ENCODE measurements at places on chromosomes 5 and 9.

DNA sequence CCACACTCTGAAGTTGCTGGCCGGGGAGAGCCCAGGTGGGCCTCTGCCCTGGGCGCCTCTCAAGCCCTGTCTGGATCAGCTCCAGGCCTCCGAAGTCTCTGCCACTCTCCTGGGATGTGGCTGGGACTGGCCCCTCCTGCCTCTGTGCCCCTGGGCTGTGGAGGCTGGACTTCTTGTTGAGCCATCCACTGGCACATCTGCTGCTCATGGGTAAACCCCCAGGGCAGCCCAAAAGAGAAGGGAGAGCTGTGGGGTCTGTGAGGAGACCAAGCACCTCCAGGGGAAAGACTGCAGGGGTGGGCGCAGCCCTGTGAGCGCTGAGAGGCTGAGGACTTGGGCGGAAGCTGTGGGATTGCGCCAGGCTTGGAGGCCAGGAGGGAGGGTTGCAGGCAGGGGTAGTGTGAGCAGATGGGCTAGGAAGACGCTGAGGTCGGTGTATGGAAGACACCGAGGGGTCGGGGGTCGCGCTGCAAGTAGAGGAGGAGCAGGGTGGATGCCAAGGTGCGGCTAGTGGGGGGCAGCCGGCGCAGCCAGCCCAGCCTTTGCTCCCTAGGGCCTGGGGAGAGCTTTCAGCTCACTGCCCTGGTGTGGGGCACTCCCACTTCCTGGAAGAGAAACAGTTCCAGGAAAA, 118.1 kb downstream of the WNK2 start:
- peak; percentile 82 for DNase-seq

DNA sequence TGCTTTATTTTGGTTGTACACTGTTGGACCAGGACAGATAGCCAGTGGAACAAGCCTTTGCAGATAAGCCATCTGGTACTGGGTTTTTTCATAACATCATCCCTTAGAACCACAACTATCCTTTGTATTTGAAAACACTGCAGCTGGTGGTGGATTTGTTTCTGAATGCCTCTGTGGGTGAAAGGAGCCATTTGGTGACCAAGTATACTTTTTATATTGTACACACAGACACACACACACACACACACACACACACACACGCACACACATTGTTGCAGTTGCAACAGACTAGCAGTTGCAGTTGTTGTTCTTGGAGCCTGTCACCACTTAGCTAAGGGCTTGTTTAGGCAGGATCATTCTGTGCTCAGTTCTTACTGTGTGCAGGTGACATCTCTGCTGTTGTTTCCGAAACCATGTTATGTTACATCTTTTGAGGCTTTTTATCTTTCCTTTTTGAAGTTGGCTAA, 22.9 kb upstream of the CAVIN4 start:
- no peak for DNase-seq

DNA sequence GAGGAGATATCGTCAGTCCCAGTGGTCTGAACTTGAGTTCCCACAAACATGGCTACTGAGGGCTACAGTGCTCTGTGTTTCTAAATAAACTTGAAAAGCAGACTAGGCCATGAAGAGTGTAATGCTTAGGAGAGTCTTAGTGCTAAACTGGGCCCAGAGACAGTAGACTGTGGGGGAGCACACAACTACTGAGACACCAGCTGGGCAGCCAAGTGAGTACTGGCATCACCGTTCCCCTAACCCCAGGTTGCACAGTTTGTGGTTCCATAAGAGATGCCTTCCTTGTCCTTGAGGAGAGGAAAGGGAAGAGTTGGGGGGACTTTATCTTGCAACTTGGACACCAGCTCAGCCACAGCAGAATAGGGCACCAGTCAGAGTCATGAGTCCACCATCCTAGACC, 172.1 kb upstream of the DMRTA1 start:
- DNase-seq, result no peak

GRCh38 chr5:145467446-145467845, 367.7 kb downstream of the PRELID2 start:
- no peak for DNase-seq

DNA sequence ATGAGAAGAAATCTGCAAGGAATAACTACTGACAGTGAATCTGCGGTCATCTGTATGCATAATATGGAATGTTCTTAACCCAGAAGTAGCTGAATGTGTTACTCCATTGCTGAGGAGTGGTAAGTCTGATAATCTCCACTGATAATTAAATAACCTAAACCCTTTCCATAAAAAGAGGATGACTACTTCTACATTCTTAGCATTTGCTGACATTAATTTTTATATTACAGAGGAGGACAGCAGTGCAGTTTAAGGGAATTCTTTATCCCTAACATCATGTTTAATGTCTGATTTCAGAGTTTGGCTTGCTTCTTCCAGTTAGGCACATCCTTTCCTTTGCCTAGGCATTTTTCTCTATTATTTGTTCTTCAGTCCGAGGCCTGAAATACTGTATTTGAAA, 52.2 kb downstream of the CDC42SE2 start:
- DNase-seq, result no peak

- no peak for DNase-seq
Measured at GRCh38 chr9:3916984-3917383, 382.9 kb downstream of the GLIS3 start.

DNA sequence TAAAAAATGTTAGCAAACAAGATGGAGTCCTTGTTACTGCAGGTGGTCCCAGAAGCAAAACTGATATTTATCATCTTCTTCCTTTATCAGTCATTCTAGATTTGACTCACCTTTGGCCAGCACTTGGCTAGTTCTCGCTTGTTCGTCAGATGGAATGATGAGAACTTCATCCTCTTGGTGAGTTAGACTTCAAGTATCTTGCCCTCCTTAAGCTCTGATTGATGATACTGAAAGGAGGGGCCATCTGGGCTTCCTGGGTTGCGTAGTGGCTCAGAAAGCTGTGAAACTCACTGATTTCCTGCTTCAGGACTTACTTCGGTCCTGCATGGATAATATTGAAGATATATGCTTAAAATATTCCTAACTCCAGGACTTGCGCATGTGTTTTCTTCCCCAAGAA, 1248.2 kb upstream of the CDH9 start:
- no peak for DNase-seq

GRCh38 chr9:132543960-132544359, 38.4 kb upstream of the BARHL1 start:
- peak; percentile 77 for DNase-seq

DNA sequence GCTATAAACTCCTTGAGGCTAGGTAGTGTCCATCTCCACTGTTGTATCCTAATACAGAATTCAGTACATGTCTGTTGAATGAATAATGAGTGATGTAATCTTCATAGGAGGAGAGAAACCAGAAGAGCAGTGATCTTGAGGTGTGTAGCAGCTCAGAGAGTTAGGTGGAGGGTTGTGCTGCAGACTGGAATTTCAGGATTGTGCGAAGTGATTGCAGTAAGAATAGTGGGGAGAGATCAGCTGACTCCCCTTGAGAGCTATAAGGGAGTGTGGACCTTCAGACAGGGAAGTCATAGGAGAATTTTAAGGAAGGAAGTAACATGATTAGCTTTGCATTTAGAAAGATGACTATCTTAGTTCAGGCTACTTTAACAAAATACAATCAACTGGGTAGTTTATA, 4.4 kb downstream of the SNX24 start:
- DNase-seq, result no peak

GRCh38 chr9:68741704-68742332, 36.8 kb downstream of the PIP5K1B start:
- DNase-seq, result no peak

GRCh38 chr5:115333164-115333563, 36.7 kb upstream of the CCDC112 start:
- DNase-seq, result no peak
